NCI-H2029 (cell line): ENCODE measurements at places on chromosomes 5 and 9.

DNA sequence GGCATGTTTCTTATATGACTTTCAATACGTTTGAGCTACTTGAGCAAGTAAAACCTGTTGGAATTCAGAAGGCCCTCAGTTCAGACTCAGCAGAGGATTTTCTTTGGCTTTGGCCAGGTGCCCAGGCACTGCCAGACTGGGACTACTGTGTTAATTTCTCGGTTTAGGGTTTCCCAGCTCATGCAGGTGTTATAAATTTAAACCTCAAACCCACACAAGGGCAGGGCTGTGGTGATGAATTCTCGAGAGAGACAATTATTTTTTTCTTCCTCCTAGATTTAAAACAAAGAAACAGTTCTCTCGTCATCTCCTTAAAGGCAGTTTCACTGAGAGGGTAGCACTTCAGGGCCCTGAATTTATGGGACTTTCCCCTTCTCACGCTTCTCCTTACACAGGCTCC is 406.0 kb upstream of the PIK3R1 start:
- no peak for DNase-seq

- no peak for DNase-seq
Observed at GRCh38 chr5:83721953-83722901, 1.6 kb upstream of the HAPLN1 start.

GRCh38 chr5:167242701-167243100 is 1048.7 kb upstream of the WWC1 start:
- DNase-seq, result no peak

GRCh38 chr9:111151537-111151936 is 113.3 kb upstream of the LPAR1 start:
- no peak for DNase-seq

DNA sequence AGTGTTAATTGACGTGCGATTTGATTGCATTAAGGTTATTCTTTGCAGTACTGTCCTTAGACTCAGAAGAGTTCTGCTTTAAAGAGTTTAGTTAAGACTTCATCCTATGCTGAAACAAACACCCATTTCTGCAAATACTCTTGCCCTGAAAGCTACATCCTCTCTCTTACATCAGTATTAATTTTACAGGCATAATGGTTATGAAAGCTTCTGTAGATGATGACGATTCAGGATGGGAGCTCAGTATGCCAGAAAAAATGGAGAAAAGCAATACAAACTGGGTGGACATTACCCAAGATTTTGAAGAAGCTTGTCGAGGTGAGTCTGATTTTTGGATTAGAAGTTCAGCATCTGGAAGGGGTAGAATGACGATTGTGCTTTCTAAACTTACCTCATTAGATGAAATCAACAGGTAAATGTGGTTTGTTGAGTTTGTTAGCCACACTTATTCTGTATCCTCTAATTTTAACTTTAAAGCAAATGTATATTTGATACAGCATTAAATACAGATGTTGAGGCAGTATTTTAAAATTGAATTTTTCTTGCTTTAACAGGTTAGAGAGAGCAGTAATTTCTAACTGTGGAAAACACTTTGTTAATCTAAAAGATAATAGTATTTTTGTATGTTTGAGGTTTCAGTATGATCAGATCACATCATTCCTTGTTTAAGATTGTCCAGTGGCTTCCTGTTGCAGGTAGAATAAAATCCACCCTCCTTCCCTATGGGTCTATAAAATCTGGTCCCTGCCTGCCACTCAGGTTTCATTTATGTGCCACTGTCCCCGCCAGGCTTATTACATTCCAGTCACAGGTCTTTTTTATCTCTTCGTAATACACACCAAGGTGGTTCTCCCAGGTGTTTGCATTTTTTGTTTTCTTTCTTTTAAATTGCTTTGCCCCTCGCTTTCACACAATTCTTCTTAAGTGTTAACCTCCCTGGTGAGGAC is 1.3 kb downstream of the NAA35 start:
- no peak for DNase-seq

GRCh38 chr5:179311091-179311470 is 34.2 kb downstream of the ADAMTS2 start:
- no peak for DNase-seq

DNA sequence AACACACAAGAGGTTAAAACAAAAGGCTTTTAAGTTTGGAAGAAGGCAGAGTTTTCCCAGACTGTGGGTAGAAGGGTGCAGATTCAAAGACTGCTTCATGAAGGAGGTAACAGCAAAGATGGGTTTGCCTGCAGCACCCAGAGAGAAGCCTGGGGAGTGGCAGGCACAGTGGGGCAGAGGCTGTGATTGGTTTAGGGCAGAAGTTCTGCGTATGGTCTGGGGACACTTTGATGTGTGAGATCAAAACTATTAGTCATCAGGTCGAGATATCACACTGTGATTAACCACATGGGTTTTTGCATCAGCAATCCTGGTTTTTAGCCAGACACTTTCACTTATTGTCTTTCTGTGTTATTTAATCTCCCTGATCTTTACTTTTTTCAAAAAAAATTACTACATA is 188.8 kb upstream of the GLRA1 start:
- DNase-seq, result no peak

- DNase-seq, result no peak
Observed at GRCh38 chr5:159510282-159510681, 180.0 kb upstream of the IL12B start.

DNA sequence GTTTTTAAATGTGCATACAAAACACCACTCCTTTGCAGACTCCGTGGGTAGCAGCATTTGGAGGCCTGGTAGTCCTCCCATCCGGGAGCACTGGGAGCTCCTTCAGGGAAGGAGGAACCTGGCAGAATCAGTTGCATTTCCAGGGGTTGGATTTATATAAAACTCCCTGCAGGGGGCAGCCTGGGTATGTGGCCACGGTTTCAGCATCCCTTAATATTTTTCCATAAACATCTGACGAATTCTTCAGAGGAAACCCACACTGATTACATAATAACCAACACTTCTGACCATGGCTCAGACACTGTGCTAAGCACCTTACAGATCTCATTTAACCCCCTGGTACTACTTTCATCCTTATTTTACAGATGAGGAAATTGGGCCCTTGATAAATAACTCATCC is 6.1 kb upstream of the AFAP1L1 start:
- DNase-seq, result no peak

DNA sequence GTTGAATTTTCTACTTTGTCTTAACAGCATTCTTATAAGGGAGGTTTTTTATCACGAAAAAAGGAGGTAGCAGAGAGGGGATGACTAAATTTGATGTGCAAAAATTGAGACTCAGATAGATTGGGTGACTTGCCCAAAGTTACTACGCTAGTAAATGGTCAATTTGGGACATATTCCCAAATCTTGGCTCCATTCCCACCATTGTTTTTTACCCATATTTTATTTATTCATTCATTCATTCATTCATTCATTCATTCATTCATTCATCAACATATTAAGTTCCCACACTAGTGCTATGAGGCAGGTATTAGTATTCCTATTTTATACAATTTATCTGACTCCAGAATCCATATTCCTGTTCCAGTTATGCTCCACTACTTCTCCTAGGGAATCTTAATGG is 85.6 kb downstream of the HACD4 start:
- no peak for DNase-seq

GRCh38 chr5:1819458-1819857 is 18.3 kb downstream of the NDUFS6 start:
- no peak for DNase-seq

- DNase-seq, result no peak
Observed at GRCh38 chr9:12889402-12890106, 114.7 kb downstream of the LURAP1L start.

DNA sequence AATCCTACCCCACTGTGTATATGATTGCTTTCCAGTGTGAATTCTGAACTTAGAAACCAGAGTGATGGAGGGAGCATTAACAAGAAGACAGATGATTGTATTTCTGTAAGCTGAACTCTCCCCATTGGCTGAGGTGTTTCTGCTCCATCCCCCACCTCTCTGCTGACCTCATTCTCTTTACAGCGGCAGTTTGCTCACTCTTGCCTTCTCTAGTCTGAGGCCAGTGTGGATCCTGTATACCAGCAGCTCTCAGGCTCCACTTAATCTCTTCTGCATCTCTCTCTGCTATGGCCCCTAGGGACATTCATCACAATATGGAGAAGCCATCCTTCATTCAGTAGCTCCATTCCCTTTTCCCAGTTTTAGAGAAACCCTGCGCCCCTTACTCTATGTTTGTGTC is 358.8 kb downstream of the MAN2A1 start:
- DNase-seq, result no peak

- DNase-seq, result no peak
Observed at GRCh38 chr5:133347039-133347438, 265.3 kb downstream of the FSTL4 start.
